ENCODE measurements at places on chromosomes 13 and 19.
A peak's percentile ranks its signal among the peaks of the same experiment; 100 is the strongest.

GRCh38 chr19:17755977-17756670, 4.8 kb downstream of the FCHO1 start:
- DNase-seq, result no peak

DNA sequence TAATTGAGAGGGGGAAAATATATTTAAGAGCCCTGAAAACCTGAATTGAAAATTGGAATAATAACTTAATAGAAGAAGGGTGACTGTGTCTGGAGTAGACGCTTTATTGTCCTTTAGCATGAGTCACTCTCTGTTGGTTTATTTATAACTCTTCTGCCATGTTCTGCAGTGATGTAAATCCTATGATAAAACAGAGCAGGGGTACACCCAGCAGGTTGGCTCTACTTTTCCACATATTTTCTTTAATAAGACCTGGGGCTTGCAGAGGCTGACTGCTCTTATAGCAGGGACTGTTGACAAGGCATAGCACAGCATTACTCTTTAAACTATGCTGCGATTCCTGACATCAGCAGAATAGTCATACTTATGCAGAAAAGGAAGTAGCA, 389.9 kb upstream of the PCDH9 start:
- DNase-seq, result peak; percentile 38

DNA sequence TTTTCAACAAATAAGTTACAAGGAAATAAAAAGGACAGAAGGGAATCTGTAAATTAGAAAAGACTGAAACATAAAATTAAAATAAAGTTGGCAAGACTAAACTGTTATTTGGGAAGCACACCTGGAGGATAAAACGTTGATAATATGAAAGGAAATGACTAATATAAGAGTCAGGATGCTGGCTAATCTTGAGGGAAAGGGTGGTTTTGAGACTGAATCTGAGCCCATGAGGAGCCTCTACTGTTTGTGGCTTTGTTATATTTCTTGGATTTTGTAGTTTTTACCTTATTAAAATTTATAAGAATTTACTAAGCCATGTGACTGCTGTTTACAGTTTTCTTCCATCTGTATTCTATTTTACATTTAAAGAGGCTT, 718.0 kb upstream of the SPRY2 start:
- DNase-seq, result no peak

DNA sequence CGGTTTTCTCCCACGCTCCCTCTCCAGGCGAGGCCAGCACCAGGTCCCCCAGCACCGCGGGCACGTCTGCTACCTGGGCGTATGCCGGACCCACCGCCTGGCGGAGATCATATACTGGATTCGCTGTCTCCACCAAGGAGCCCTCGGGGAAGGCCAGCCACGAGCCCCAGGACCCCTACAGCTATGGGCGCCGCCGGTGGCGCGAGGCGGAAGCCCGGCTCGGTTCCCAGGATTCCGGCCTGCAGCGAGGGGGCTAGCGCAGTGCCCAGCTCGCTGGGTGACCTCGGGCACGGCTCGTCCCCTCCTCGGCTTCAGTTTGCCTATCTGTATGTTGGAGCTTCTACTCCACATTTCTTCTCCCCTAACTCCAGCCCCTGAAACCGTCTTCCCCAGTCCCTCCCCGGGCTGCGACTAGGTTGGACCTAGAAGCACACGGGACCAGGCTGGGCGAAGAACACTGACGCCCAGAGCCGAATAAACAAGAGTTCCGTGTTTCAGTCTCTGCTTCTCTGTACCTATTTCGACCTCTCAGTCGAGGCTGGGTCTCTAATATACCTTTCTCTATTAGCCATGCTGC, 749 bp upstream of the CPT1C start:
- DNase-seq, result no peak

GRCh38 chr13:41501281-41501680, 43.9 kb downstream of the RGCC start:
- DNase-seq, result no peak

GRCh38 chr13:33541962-33542308, 256.4 kb upstream of the STARD13 start:
- DNase-seq, result no peak

- DNase-seq, result peak; percentile 81
Observed at GRCh38 chr13:26074706-26075105, 22.9 kb upstream of the SHISA2 start.

DNA sequence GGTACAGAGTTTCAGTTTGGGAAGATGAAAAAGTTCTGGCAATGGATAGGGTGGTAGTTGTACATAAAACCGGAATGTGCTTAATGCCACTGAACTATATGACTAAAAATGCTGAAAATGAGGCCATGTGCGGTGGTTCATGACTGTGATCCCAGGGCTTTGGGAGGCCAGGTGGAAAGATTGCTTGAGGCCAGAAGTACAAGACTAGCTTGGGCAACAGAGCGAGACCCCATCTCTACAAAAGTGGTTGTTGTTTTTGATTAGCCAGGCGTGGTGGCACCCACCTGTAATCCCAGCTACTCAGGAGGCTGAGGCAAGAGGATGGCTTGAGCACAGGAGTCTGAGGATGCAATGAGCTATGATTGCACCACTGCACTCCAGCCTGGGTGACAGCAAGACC, 12.8 kb downstream of the SMAD9 start:
- no peak for DNase-seq

GRCh38 chr13:42964761-42965161, 27.3 kb downstream of the EPSTI1 start:
- no peak for DNase-seq

DNA sequence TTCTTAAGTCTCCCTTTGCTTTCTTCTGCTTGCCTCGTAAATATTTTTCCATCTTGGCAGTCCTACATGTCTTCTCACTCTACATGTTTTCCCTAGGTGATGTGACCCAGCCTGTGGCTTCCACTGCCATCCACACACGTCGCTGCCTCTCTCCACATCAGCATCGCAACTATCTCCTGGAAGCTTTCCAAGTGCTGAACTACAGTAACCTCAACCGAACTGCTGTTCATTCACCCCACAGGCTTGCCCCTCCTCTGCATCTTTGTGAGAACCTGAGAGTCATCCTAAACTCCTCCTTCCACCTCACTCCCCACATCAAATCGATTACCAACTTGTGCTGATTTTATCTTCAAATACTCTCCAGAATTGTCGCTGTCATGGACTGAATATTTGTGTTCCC, 41.2 kb upstream of the USPL1 start:
- DNase-seq, result peak; percentile 83

DNA sequence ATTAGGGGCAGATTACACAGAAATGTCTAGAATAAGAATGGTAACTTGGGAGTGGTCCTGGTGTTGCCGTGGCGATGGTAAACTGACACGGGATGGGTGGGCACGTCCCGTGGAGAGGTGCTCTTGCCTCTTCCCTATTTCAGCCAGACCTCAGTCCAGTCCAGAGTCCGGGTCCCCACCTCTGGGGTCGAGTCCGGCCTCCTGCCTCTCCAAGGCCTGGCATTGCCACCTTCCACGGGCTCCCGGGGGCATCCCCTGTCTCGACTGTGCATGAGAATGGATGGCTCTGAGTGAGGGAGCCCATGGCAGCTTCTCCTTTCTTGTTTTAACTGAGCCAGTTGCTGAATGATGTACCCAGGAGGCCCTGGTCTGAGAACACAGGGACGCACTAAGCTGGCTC, 142.3 kb downstream of the SOX1 start:
- DNase-seq, result no peak

GRCh38 chr13:114071410-114071809, 61.0 kb downstream of the RASA3 start:
- DNase-seq, result no peak

DNA sequence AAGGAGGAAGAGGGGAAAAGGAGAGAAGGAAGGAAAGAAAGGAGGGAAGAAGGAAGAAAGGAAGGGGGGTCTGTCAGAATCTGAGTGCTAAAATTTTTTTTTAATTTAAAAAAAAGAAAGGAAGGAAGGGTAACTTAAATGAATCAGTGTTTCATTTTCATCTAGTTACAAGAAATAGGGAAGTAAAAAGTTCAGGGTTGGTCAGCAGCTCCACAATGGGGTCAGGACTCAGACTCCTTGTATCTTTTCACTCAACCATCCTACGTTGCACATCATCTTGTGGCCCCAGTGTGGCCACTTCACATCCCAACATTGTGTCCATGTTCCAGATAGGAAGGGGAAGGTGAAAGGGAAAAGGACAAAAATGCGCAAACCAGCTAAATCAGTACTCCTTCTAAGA, 14.3 kb upstream of the FNDC3A start:
- DNase-seq, result no peak

DNA sequence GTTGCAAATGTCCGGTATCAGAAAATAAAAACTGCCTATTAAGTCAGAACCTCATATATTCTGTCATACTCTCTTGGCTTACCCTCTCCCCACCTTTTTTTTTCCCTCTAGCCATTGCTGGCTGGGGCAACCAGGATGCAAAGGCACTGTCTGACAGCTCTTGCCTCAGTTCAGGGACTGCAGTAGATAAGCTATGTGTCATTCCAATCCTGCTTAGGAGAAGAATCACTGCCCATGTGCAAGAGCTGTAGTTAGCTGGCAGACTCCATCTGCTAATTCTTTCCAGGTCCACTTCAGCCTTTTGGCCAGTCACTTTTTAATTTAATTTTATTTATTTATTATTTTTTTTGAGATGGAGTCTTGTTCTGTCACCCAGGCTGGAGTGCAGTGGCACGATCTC, 895.6 kb upstream of the SLC10A2 start:
- no peak for DNase-seq

- DNase-seq, result no peak
Observed at GRCh38 chr13:49220856-49221589, 885 bp downstream of the MLNR start.

- DNase-seq, result no peak
Observed at GRCh38 chr19:30795727-30796126, 423.5 kb downstream of the ZNF536 start.

DNA sequence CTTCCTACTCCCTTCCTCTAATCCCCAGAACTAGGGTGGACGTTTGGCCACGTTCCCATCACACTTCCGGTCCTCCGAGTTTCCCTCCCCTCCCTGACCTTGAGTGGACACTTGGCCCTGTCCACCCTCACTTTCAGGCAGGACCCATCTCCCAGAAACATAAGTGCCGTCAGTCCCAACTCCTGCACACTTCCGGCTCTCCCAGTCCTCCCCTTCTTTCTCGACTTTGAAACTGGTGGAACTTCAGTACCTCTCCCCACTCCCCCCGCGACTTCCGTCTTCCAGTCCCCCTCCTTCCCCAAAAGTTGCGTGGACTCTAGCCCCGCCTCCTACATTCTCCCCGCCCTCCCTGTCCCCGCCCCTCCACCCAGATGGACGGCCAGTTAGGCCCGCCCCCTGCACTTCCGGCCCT, 278 bp upstream of the ZNF274 start:
- DNase-seq, result no peak
